ENCODE measurements at places on chromosomes 7 and 10.

GRCh38 chr10:103802081-103802480 is 53.3 kb downstream of the SH3PXD2A start:
- no peak for DNase-seq

- DNase-seq = no peak
Observed at GRCh38 chr10:120462018-120462682, 5.1 kb downstream of the PLPP4 start.

- no peak for DNase-seq
Observed at GRCh38 chr10:35961501-35961900, 319.4 kb upstream of the FZD8 start.

GRCh38 chr7:155252444-155252887 is 45.2 kb upstream of the INSIG1 start:
- DNase-seq = no peak

DNA sequence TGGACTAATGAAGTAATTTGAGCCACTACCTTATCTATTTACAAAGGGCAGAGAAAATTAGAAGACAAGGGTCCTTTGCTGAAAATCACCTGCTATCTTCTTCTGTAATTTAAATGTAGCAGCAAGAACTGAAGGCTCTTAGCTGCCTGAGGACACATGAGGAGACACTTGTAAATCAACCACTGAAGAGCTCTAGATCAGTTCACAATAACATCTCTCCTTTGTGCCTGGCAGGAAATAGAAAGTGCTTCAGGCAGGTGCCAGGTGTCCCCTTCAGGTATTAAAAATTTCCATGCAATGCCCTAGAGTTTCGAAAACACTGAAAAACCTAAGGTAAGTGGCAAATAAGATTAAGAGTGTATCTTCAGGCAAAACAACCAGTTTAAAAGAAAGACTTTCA is 474.6 kb downstream of the GRM8 start:
- no peak for DNase-seq

- no peak for DNase-seq
Observed at GRCh38 chr10:124025152-124025551, 68.2 kb downstream of the CHST15 start.

- no peak for DNase-seq
Observed at GRCh38 chr10:133047526-133048123, 40.1 kb upstream of the ADGRA1 start.

DNA sequence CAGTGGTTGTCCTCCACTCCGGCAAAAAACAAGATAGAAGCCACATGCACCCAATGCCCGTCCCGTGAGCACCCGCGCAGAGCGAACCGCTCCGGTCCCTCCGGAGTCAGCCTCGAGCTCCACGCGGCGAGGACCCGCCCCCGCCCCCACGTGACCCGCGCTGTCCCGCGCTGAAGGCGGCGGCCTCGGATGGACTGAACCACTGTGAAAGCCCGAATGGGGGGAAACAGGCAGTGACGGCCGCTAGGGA is 766 bp upstream of the EIF3B start:
- DNase-seq = peak; percentile 44

DNA sequence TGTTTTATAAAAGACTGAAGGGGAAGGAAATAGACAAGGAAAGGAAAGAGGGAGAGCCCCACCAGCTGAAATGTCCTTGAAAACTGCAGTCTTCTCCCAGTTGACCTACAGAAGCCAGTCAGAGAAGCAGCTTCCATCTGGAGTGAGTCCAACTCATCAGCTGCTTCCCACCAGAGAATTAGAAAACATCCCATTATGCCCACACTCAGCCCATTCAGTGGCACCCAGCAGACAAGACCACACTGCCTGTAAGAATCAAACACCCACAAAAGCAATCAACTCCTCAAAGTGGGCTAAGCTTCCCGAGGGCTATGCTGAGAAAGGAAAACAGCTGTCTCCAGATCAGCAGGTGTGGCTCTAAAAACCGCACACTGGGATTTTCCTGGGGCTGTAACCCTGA is 29.6 kb upstream of the TMEM213 start:
- DNase-seq = no peak

DNA sequence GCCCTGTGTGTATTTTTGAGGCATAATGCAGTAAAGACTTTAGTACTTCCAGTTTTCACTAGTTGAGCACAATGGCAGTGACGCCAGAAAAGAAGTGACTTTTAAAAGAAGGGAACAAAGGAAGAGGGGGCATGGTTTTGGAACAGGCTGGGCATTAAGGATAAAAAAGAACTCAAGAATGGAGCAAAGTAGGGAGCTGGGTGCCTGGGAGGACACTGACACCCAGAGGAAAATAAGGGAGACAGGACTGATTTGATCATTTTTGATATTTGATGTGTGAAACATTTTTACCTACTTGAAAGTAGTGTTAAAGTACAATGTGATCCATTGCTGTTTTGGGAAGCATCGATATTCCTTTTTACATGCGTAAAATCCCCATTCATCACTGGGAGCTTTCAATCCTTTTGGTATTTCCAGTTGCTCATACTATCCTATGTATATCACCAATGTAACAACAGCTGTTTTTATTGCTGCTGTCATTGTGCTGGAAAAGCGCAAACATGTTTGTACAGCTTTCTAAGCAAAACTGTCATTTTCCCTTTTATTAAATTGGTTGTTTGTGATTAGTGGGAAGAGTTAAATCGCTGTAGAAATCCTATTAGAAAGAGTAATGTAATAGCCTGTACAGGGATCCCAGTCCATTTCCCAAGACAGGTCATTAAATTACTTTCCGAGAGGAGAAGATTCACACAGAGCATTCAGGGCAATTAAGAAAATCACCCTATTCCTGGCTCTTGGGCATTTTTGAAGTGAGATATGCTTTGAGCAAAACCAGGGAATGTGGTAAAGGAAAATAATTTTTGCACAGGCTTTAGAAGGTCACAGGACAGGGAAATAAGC is 85.2 kb downstream of the ADAM12 start:
- DNase-seq = no peak

DNA sequence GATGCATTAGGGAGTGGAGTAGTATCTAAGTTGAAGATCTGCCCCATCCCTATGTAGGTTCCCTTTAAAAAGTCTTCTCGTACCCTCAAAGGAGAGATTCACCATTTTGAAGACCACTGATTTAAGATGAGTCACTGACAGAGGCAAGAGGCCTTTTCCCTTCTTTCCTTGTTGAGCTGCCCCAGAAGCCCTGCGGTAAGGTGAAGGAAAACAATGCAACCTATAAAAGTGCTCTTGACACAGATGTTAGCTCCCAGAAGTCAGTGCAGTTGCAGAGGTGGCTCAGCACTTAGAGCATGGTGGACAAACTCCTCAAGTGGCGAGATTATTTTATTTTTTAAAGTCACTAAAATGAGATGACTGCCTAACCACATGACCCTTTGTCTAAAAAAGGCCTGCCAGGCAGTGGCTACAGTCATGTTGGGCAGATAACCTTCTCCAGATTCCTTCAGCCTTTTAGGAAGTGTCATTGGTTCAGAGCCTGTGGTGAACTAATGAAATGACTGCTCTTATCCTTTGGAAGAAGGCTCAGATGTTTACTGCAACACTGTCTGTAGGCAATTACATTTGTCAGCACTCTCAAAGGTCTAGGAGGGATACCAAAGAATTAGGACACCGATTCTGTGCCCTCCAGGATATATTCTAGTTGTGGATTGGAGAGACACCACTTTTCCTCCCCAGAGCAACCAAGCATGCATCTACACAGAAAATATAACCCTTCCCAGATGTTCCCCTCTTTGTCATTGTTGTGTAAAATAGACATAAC is 88.7 kb downstream of the ARID5B start:
- DNase-seq = no peak

- no peak for DNase-seq
Observed at GRCh38 chr7:37320848-37321468, 127.7 kb downstream of the ELMO1 start.

DNA sequence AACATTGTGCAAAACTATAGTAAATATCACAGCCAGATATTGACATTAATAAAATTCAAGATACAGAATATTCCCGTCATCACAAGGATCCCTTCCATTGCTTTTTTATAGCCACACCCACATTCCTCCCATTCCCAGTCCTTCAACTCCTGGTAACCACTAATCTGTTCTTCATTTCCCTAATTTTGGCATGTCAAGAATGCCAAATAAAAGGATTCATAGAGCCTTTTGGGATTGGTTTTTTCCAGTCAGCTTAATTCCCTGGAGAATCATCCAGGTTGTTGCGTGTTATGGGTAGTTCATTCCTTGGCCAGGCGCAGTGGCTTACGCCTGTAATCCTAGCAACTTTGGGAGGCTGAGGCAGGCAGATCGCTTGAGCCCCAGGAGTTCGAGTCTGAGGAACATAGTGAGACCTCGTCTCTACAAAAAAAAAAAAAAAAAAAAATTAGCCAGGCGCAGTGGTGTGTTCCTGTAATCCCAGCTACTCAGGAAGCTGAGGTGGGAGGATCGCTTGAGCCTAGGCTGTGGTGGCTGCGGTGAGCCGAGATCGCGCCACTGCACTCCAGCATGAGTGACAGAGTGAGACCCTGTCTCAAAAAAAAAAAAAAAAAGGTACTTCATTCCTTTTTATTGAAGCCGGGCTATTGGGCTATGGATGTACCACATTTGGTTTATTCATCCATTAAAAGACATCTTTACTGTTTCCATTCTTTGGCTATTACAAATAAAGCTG is 2.7 kb downstream of the OGDH start:
- DNase-seq = no peak

DNA sequence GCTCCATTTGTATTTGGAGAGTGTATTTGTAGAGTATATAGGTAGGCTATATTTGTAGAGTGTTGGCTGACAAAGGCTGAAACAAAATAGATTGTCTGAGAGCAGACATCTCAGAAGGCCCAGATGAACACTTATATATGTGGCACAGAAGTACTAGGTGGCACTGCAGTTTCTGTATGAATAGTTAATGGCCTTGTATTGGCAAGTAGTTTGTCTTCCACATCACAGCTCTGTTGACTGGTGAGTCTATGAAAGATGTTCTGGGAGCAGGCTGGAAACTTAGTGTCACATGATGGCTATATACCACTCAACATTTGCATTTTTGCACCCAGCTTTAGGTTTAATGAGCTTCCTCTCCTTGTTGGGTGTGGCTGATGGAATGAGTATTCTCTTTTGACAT is 51.9 kb downstream of the CCNY start:
- DNase-seq = no peak

- no peak for DNase-seq
Observed at GRCh38 chr10:86393862-86394455, 27.4 kb upstream of the GRID1 start.

GRCh38 chr7:133688483-133689239 is 435.8 kb downstream of the EXOC4 start:
- no peak for DNase-seq

DNA sequence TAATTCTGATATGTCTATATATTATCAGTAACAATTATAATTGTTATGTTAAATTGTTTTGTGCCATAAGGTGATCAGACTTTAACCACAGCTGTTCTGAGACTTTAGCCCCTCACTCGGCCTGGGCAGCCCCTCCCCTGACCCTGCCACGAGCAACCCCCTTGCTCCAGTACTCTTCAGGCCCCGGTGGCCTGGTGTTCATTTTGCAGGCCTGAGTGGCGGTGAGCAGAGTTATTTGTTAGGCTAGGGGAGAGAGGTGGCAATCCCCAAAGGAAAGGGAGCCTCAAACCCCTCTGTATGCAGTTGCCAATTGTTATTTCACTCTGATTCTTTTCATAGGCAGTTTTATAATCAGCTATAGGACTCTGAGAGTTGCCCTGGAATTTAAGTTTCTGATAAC is 22.9 kb upstream of the CREB3L2 start:
- no peak for DNase-seq

DNA sequence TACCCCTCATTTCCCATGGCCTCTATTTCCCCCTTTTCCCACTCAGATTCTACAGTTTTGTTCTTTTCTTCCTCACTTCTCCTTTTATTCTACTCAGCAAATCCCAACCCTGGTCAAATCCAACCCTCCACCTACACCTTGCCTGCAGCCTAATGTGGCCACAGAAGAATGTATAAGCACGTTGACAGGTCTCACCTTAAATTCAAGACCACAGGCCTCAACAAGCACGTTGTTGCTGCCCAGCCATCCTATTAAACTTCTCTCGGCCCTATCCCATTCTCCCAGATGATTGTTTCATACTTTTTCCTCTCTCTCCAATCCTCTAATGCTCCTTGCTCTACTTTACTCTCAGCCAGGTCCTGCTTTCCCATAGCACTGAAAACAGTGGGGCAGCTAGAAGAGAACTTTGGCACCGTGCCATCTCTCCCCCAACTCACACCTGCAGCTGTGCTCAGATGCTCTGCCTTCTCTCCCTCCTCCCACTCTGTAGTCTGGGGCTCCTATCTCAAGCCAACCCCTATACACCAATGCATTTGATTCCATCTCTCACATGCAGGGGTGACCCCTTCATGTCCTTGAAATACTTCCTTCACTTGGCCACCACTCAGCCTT is 6.8 kb upstream of the EIF3A start:
- no peak for DNase-seq

- DNase-seq = no peak
Observed at GRCh38 chr10:132704008-132704814, 81.7 kb downstream of the NKX6-2 start.

All from pulmonary artery endothelial cell (primary cell).